ENCODE measurements at places on chromosomes 11 and 22.

DNA sequence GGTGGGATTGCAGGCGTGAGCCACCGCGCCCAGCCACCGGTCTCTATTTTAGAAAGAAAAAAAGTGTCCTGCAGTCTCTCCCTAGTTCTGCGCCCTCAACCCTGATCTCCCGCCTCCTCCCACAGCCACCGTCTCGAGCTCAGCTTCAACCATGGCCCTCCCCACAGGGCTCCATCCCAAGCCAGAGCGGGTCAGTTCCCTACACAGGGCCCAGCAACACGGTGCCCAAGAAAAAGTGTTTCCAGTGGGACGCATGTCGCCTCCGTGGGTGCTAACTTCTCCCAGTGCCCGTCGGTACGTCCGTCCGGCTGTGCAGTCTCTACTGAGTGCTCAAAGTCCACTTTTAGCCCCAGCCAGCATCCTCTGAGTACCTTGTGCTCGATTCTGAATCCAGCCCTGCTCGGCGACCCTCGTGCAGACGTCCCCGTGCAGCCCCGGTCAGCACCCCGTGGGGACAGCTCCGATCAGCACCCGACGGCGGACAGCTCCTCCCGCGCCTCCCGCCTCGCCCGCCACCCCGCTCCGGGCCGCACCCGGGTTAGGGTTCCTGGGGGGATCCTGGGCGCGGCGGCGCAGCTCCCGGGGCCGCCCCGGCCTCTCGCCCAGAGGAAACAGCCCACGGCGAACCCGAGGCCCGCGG, 657 bp upstream of the MAPK8IP2 start:
- DNase-seq, result peak; percentile 95

DNA sequence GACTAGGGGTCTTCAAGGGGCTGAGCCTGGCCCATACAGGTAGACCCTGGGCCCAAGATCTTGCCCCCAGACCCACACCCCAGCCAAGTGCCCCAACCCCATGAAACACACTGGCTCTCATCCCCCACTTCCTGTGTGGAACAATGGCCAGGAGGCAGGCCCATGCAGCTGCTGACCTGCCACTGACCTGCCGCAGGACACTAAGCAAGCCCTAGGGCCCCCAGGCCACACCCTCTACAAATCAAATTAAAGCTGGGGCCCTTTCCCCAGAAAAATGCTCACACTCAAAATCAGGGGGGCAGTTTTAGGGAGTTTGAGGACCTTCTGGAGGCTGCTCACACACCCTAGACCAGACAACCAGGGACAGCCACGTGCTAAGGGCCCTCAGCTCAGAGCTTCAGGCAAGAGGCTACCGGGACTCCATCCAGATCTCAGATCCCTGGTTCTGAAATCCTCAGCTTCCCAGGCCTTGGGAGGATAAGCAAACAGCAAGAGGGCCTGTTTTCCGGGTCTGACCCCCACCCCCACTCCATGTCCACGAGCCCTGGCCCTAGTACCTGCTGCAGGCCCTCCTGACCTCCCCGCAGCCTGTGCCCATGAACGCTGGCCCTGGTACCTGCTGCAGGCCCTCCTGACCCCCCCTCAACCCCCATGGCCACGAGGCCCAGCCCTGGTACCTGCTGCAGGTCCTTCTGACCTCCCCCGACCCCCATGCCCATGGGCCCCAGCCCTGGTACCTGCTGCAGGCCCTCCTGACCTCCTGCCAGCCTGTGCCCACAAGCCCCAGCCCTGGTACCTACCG, 10.0 kb downstream of the CARD10 start:
- no peak for DNase-seq

DNA sequence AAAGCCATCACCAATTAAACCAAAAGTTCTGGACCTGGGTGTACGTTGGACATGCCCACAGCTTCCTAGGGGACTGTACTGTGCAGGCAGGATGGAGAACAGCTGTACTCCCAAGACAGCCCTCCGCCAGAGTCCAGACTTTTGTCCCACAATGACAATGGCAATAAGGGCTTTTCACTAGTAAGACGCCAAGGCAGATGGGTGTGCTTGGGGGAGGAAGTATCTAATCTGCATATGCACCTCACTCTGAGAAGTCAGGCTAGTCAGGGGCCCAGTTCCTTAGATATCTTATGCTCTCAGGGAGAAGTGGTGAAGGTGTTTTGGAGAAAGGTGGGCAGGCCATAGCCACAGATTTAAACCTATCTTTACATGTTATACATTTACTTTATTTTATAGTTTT, 85.1 kb upstream of the USP47 start:
- DNase-seq, result no peak

GRCh38 chr11:67060111-67060522, 3.5 kb downstream of the RHOD start:
- DNase-seq, result no peak

DNA sequence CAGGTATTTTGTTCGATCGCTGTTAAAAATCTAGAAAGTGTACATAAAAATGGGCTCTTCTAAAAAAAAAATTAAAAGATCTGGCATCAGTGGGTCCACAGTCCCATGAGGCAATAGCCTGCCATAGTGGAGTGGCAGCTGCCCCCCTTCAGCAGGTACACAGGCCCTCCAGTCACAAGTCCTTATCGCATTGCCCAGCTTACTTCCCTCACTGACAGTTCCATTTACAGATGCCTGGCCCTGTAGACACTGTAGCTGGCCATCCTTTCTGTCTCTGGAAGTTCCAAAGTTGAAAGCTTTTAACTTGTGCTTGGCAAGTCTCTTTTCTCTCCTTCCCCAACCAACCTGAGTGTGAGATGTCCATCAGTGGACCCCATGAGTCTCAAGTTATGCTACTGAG, 11.4 kb downstream of the ZNRF3 start:
- DNase-seq, result no peak

DNA sequence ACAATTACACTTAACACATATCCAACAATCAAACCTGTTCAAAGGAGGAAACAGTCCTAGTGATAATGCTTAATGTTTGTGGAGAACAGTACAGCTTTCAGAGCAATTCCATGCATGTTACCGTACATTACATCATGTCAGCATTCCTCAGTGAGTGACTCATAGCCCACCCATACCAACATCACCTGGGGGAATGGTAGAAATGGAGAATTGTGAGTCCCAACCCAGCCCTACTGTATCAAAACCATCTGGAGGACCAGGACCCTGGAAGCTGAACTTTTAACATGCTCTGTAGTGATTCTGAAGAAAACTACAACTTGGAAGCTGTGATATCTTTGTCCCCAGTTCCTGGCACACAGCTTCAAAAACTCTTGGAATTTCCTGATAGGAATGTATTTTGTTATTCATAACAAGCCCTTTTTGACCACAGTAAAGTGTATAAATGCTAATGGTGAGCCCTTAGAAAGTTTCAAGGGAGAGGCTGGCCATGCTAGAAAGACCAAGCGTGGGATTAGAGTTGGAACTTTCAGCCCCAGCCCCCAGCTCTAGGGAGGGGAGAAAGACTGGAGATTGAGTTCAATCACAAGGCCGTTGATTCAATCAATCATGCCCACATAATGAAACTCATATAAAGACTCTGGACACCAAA, 301.1 kb downstream of the BUD13 start:
- no peak for DNase-seq

GRCh38 chr11:76800466-76801200, 17.5 kb downstream of the TSKU start:
- no peak for DNase-seq

- DNase-seq, result no peak
These were observed 4.4 kb upstream of the WEE1 start for GRCh38 chr11:9568854-9569587.

GRCh38 chr11:93822359-93822758, 28.1 kb downstream of the VSTM5 start:
- no peak for DNase-seq

DNA sequence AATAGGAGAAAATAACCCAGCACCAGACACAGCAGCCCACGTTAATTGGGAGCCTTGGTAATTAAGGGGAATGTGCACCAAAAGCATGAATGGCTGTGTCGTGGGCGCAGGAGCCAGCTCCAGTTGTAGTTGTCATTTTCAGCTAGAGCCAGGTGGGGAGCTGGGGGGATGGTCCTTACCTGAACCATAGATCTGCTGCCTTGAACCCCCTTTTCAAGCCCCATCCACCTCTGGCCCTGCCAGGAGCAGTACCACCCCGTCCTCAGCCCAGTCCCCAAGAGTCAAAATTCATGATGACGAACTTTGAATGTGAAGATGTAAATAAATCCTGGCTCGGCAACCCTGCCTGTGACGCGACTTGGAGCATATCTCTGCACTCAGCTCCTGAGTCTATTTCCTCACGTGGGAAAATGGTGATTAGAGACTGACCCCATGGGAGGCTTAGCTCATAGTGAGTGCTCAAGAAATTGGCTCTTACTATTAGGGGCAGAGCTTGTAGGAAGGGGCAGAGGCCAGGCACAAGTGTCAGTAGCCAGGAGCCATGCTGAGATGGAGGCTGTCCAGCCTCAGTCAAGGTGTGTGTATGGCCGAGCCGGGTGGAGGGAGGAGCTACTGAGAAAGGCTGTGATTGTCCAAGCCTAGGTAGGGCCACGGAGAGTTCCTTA, 794 bp upstream of the FXYD6 start:
- no peak for DNase-seq

DNA sequence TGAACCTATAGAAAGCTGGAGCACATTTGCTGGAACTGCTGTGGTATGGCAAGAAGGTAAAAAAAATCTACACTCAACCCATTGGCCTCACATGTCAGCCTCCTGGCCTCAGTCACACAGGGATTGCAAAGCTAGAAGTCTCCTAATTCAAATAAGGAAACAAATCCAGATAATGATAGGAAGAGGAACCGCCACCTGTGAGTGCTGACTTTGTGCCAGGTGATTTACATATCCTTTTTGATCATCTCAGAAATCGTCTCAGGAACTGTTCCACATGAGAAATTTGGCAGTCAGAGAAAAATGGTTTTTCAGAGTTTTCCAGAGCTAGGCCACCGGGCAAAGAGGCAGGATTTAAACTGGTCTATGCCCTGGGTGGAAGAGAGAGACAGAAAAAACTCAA, 986 bp downstream of the NLRP10 start:
- DNase-seq, result no peak

- peak; percentile 12 for DNase-seq
These were observed 966.3 kb downstream of the JRKL start for GRCh38 chr11:97356144-97356543.

- no peak for DNase-seq
These were observed 15.9 kb downstream of the PGA5 start for GRCh38 chr11:61256710-61257482.

DNA sequence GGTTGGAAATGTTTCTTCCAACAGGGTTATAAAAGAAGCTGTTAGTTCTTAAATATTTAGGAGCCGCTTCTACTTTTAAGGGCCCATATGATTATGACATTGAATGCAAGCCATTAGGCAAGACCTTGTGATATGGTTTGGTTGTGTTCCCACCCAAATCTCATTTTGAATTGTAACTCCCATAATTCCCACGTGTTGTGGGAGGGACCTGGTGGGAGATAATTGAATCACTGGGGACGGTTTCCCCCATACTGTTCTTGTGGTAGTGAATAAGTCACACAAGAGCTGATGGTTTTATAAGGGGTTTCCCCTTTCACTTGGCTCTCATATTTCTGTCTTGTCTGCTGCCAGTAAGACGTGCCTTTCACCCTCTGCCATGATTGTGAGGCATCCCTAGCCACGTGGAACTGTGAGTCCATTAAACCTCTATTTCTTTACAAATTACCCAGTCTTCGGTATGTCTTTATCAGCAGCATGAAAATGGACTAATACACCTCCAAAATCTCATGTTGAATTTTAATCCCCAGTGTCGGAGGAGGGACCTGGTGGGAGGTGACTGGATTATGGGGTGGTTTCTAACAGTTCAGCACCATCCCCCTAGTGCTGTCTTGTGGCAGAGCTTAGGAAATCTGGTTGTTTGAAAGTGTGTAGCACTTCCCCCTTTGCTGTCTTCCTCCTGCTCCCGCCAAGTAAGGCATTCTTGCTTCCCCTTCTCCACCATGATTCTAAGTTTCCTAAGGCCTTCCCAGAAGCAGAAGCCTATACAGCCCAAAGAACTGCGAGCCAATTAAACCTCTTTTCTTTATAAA, 4.3 kb downstream of the CD59 start:
- no peak for DNase-seq
